ENCODE measurements at places on chromosomes 6 and 20. TPM values are rescaled to one million over a fixed set of nuclear protein-coding genes. Genes with fewer than 3 reads are reported as not detected.

C6orf163 gene
- polyA plus RNA-seq = 1.1 TPM

GRCh38 chr20:4119854-4120209 is 104.5 kb upstream of the RNF24 start:
- no peak for DNase-seq

- DNase-seq = no peak
Observed at GRCh38 chr6:63322981-63323380, 3.2 kb upstream of the LGSN start.

SPO11 gene
- polyA plus RNA-seq = not detected

DNA sequence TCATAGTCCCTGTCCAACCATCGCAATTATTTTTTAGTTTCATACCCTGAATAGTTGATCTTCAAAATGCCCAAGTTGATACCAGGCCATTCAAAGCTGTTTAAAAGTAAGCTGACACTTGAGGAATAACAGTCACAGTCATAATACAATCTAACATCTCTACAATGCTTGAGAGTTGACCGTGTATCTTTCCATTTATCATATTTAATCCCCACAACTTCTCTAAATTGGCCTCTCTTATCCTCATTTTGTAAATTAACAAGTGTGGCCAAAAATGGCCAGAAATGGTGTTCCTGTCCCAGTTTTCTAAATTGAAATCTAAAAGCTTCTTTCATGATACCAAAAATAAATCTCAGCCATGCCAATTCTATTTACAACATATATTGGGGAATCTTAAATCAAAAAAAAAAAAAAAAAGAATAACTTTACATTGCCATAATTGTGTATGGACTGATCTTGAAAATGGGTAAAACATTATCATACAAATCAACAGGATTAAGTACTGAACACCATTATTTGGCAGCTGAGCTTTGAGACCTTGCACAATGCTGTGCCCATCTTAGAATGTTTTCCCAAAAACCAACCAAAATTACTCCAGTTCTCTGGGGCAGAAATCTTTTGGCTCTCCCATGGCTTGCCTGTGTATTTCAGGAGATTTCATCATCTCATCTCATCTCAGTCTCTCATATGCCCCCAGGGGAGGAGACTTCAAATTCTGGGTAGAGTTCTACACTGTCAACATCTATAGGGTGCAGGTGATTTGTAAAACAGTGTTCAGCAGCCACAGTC is 448.7 kb upstream of the JARID2 start:
- DNase-seq = no peak

TSHZ2 gene
- polyA plus RNA-seq = 0.11 TPM

BCAS4 gene
- polyA plus RNA-seq = 127 TPM

SLC22A23 gene
- polyA plus RNA-seq = 0.55 TPM

FAM209B gene
- polyA plus RNA-seq = 0.20 TPM

GRCh38 chr20:10513931-10514575 is 78.9 kb downstream of the SLX4IP start:
- no peak for DNase-seq

DNA sequence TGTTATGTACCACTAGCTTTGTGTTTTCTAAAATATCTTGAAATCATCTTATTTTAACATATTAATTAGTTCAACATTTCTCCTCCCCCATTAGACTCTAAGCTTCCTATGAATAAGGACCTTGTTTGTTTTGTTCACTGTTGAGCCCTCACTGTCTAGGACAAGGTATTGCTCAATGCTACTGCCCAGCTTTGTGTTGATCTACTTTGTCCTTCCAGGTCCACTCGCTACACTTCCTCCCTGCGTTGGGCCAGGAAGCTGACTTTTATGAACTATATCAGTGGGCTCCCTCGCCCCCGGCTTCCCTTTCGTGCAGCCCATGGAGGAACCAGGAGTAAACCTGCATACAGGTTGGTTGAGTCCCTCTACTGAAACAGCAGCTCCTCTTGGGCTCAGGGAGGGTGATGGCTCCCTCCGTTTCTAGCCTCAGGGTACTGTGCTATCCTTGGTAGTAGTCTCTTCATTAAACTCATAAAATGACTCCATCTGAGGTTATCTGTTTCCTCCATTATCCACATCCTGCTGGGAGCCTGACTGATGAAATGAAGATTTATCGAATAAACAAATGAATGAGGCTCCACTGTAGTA is 272.5 kb downstream of the CLIC5 start:
- no peak for DNase-seq
